ENCODE measurements at places on chromosomes 12 and 14.
A peak's percentile ranks its signal among the peaks of the same experiment; 100 is the strongest.

GRCh38 chr12:71610031-71610795 is 53.4 kb downstream of the ZFC3H1 start:
- DNase-seq, result no peak

- peak; percentile 52 for DNase-seq
Observed at GRCh38 chr14:88866305-88866704, 41.9 kb downstream of the TTC8 start.

DNA sequence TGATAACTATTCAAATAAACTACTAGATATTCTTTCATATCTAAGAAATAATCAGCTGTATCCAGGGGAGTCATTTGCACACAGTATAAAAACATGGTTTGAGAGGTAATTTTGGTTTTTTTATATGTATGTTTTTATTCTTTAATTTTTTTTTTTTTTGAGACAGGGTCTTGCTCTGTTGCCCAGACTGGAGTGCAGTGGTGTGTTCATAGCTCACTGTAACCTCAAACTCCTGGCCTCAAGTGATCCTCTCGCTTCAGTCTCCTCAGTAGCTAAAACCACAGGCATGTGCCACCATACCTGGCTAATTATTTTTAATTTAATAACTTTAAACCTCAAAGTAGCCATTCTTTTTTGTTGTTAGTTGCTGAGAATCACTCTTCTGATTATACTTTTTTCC is 1.8 kb downstream of the PRORP start:
- no peak for DNase-seq

DNA sequence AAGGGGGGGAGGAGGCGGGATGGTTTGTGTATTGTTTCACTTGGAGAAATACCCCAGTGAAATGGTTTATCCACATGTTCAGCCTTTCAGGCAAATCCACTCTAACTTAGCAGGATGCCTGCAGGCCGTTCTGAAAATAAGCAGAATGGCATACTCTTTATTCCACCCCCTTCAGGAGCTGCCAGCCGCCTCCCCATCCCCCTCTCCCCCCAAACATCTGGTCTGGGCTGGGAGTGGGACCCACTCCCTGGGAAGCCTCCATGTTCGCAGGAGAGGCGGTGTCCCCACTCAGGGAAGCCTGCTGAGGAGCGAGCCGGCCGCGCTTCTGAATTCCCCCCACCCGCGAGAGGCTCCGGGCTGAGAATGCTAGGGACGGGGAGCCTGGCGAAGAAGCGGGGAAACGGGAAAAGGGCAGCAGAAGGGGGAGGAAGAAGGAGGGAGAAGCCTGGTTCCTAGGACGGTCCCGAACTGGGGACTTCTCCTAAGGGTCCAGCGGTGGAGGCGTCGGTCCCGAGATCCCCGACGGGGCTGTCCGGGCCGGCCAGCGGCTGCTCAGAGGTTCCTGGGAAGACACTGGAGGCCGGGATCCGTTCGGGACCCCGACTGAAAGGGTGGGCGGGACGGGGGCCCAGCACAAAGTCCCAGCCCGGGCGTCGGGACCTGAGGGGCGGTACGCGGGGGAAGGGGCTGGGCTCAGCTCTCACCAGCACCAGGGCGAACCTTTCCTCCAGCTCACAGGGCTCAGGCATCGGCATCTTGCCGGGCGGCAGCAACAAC is 666 bp downstream of the FMNL3 start:
- no peak for DNase-seq

DNA sequence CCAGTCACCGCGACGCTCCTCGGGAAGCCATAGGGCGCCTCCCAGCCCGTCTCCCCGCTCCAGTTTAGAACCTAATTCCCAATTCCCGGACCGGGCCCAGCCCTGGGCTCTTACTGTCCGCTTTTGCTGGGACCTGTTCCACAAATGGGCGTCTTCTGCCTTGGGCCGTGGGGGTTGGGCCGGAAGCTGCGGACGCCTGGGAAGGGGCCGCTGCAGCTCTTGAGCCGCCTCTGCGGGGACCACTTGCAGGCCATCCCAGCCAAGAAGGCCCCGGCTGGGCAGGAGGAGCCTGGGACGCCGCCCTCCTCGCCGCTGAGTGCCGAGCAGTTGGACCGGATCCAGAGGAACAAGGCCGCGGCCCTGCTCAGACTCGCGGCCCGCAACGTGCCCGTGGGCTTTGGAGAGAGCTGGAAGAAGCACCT is 797 bp downstream of the UNG start:
- DNase-seq, result no peak

DNA sequence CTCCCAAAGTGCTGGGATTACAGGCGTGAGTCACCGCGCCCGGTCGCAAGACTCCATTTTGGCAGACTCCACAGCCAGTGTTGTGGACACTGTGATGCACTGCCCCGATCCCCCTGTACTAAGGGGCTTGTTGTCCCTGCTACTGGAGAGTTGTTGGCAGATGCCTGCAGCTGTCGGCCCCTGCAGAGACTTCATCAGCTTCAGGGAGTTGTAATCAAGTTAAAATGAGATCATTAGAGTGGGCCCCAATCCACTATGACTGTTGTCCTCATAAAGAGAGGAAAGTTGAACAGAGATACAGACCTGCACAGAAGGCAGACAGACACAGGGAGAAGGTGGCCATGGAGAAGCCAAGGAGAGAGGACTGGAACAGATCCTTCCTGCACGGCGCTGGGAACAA is 23.7 kb upstream of the TUBA1A start:
- no peak for DNase-seq

- no peak for DNase-seq
Observed at GRCh38 chr12:52741375-52742195, 35.6 kb downstream of the KRT76 start.

GRCh38 chr14:55048900-55049436 is 2.5 kb upstream of the MAPK1IP1L start:
- no peak for DNase-seq

GRCh38 chr14:20652996-20653975 is 11.8 kb upstream of the OR6S1 start:
- DNase-seq, result no peak

Data from non-pigmented ciliary epithelial cell (primary cell).